ENCODE measurements at places on chromosomes 2 and 18.
A peak's percentile ranks its signal among the peaks of the same experiment; 100 is the strongest.

DNA sequence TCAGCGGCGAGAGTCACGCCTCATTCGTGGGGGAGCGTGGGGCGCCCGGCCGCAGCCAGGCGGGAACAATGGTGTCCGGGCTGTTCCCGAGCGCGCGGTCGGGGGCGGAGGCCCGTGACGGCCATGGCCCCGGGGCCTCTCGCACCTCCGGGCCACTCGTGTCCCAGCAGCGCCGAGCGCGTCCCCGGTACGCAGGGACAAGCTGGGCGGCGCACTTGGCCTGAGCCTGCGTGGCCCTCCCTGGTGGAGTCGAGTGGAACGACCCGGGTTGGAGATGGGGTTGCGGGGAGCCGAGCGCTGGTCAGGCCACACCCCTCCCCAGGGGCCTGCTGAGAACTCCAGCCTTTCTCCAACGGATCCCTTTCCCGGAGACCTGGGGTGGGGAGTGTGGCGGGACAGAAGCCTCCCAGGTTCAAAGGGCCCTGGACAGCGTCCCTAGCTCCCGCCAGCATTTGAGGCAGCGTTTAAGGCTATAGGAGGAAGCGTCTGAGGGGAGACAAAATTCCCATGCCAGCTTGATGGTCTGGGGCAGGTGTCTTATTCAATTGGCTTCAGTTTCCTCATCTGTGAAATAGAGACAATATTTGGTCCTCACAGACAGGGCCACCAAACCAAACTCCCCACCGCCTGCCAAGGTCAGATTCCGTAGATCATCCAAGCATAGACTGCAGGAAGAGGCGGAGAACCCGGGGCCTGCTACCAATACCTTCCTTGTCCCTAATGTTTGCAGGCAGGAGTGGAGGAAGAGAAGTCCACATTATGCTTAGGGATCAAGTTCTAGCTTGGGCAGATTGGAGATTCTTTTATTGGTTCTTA is 553 bp downstream of the CNDP2 start:
- DNase-seq = peak; percentile 71

GRCh38 chr18:63161032-63161760 is 158.4 kb downstream of the BCL2 start:
- DNase-seq = no peak

DNA sequence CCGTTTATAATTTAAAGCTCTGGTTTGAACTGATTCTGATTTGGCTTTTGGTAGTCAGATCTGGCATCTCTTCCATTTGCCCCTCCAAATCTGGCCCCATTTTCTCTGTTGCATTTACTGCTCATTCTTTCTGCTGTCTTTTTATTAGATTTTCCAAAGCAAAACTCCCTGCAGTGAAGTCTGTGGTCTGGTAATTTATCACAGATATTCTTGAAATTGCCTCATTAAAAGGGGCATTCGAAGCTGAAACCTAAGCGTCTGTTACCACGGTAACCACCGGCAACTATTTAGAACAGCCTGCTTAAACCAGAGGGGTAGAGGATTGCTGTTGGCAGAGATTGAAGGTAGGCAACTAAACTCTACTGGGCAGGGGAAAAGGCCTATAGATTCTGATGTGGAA is 111.5 kb upstream of the UPP2 start:
- no peak for DNase-seq

DNA sequence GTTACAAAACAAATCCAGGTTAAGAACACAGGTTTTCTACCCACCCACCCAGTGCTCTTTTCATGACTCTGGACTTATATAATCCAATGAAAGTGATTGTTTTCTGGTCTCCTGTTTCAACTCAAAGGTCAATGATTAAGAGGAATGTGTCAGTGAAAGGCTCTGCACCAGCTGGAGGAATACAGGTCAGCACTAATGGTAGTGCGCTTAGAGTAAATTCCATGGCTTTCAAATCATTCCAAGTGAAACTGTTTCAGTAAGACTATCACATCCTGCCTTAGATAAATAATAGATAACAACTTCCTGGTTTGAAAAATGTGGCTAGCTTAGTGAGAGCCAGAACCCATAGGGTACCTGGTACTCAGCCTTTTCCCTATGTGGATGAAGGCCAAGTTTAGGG is 47.8 kb downstream of the SLC9A4 start:
- no peak for DNase-seq

DNA sequence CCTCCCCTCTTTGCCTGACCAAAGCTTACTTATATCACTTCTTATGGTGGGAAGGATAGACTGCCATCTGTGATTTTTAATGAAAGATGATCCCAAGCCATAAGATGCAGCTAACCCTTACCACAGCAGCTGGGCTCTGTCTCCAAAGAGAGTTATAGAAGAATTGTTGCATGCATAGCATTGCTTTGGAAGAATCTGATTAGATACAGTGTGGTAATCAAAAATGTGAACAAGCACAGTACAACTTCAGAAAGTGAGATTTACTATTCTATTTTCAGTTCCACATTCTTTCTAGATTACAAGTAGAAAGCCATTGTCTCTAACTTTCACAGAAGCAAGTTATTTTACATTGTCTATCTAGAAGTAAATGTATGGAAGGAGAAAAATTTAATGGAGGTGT is 129.0 kb upstream of the ACVR2A start:
- no peak for DNase-seq

GRCh38 chr2:8144785-8145184 is 537.1 kb upstream of the ID2 start:
- DNase-seq = no peak

GRCh38 chr2:78999406-78999805 is 26.1 kb upstream of the REG3G start:
- peak; percentile 21 for DNase-seq

- no peak for DNase-seq
These were observed 582.1 kb upstream of the SETBP1 start for GRCh38 chr18:44098551-44099098.

DNA sequence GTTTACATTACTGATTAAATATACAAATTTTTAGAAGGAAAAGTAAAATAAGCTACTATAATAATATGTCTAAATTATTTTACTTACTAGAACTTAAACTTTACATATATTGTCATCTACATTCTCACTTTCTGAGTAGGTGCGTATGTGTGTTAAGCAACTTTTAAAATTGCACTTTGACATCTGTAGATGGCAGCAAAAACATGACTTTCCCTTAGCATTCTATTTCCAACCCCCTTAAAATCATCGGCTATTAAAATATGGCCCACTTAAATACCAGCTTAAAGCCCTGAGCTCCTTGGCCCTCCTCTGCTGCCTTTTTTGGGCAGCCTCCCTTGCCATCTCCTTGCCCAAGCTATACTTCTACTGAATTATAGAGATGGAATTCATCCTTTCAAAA is 78.0 kb downstream of the UPP2 start:
- no peak for DNase-seq

- DNase-seq = no peak
These were observed 175.2 kb upstream of the ALPP start for GRCh38 chr2:232203166-232203891.

DNA sequence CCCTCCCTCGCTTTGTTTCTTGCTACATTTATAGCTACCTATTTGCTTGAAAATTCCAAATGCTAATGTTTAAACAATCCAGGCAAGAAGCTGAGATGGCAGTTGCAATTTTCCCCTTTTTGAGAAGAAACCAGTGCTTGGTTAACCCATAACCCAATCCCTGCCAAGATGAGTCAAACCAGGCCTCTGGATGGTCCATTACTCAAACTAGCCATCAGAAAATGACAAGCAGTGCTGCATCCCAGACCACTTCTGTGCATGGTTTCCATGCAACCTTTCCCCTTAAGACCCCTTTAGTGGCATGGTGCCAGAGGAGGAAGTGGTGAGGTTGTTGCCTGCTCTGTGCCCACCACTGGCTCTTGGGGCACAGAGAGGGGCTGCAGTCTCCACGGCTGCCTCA is 131.2 kb upstream of the RMP24 start:
- no peak for DNase-seq

DNA sequence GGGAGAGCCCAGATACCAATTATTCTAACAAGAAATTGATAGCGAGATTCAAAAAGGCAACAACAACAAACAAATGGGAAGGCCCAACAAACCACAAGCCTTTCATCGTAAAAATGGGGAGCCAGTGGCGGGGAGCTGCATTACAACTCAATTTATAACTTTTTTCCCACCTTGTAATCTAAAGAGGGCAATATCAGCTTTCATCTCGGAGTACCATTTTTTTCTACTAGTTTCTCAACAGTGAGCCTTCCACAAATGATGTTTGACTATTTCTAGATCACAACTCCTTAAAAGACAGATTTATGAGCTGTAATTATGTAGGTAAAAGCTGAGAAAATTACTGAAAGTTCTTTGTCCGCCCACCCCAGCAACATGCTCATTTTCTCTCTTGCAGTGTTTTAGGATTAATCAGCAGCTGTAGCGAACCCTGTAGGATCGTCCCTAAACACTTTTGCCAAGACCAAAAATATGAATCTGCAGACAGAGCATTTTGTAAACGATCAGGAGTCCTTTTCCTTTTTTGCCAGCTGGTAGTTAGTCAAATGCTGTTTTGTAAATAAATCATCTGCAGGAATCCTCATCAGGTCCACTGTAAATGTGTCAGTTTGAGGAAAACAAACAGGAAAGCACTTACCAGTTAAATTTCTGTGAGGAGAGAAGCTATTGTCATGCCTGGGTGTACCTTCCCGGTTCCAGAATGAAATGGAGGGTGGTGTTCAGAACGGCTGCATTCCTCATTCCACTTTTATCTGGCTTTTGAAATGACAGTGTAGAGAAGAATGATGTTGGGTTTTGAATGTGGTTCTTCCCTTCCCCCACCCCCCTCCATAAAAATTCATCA is 53.2 kb downstream of the EEF1B2 start:
- DNase-seq = no peak

DNA sequence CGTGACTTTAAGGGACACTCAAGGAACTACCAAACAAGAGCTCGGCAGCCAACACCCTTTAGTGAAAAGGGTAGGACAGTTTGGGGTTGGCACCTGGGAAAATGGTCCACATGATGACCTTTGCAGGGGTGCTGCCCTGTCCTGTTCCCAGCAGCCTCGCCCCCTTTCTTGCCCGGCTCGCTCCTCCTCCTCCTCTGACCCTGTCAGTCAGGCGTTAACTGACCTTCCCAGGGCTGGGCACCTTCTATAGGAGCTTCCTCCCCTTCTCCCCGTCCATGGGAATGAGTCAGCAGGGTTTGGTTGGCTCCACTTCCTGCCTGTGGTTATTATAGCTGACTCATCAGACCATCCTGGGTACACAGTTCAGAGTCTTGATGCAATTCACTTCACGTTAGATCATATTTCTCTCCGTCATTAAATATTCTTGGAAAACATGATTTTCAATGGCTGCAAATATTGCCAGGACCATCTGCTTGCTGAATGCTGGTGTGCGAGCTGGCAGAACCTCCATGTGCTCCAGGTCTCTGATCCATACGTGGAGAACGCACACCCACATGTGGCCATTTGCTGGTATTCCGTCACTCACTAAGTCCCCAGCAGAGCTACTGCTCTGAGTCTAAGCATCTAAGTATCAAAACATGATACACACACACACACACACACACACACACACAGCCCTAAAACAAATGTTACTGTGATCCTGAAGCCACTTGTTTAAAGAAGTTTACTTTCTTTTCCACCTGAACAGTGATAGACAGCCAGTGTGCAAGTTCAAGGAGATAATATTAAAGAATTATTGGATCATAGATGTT is 185.0 kb downstream of the ANAPC1 start:
- DNase-seq = peak; percentile 94

DNA sequence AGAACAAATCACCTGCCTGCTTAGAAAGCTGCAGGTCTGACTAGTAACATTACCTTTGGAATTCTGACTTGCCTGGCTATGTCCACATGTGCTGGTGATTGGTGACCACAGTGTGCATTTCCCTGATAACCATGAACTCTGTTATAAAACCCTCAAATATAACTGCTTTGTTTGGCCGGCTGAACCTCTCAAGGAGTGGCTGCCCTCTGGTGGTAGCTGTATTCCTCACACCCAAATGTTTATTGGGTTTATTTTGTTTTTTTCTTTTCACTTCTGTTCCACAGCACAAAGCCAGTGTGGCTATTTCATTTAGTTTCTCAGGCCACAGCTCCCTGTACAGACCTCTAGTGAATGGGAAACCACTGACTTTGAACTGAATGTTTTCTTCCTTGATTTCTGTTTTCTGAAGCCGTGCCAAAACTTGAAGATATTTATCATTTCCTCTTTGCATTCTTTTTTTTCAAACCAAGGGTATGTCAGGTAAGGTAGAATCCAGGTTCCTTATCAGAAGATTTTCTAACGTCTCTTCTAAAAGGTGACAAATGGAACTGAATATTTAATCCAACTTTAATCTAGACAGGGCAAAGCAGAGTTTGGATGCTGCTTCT is 549.0 kb upstream of the VRK2 start:
- DNase-seq = peak; percentile 26

GRCh38 chr2:85905891-85906290 is 17.1 kb upstream of the ST3GAL5 start:
- no peak for DNase-seq

Measured in K562 (cell line).